Fibroblast of skin of scalp (primary cell): ENCODE measurements at places on chromosomes 4 and X.
A peak's percentile ranks its signal among the peaks of the same experiment; 100 is the strongest.

- no peak for DNase-seq
These were observed 69.7 kb upstream of the EGFL6 start for GRCh38 chrX:13499736-13500135.

DNA sequence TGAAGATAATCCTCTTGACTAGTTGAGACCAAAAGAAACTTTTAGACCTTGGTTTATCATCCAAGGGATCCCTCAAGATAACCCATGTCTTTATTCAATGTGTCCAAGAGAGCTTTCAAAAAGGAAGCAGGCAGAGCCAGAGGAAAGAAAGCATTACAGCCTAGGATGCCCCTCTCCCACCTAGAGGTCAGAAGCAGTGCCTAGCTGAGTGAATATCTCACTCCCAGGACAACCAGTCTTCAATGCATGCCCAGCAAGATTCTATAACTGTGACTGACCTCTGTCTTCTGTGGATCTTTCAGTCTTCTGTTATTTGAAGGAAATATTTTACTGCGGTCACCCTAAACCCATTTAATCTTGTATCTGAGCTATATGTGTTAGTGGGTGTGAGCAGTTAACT lies 537.2 kb upstream of the CPEB2 start:
- DNase-seq, result no peak

GRCh38 chr4:26823583-26823982 lies 37.1 kb upstream of the STIM2 start:
- no peak for DNase-seq

- DNase-seq, result no peak
These were observed 9.2 kb downstream of the IRAK1 start for GRCh38 chrX:154010330-154011087.

- DNase-seq, result peak; percentile 0
These were observed 109.9 kb upstream of the FAM47C start for GRCh38 chrX:36898301-36898700.

DNA sequence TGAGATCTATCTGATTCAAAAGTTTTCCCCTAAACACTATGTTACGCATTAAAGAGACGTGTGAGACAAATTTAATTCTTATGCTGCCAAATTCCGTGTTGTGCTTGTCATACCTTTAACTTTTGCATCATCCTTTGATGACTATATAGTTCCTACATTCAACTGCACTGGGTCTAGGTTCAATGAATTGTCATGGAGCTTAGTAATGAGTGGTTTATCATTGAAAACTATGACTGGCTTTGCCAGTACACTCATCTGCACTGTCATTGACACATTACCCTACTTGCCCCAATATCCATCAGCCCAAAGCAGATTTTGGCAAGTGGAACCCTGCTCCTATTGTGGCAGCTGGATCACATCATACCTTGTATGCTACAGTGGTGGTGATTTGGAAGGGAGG lies 882.9 kb upstream of the SLIT2 start:
- DNase-seq, result no peak

- DNase-seq, result peak; percentile 45
These were observed 308.5 kb downstream of the EVC2 start for GRCh38 chr4:5399790-5400421.

DNA sequence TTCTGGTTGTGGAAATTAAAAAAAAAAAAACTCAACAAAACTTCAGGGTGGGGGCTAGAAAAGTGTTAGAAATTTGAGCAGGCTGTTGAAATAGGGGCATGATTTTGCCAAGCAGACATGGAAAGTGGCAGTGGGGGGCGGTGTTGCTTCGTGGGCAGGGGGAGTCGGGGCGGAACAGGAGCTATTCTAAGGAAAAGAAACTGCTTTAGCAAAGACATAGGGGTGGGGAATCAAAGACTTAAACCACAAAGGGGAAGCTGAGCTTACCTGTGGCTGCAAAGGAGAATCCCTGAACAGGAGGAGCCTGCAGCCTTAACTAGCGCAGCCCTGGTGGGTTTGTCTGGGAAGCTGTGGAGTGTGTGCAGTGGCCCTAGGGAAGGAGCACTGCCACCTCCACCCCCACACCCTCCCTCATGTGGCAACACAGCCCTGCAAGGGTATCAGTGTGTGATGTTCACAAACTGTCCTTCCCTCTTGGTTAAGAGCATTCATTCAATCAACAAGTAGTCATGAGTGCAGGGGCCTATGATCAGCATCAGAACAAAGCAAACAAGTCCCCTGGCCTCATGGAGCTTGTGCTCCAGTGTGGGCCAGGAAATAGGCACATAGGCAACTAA lies 20.5 kb downstream of the SEL1L3 start:
- DNase-seq, result no peak

GRCh38 chrX:77061022-77061421 lies 386.2 kb upstream of the FGF16 start:
- no peak for DNase-seq

DNA sequence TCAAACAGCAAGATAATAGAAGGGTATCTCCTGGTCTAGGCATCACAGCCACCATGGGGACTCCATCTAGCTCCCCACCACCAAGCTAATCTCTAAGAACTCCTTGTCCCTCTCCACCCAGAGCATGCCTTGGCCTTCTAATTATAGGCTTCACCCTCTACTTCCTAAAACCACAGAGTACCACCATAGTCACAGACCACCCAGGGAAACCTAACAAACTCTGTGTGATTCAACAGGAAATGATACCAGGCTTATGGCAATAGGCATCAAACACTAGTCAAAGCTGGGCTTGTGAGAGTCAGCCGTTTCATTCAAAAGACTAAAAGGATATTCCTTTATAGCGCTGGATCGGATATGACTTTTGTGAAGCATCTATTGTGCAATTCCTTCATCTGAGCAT lies 91.5 kb upstream of the NALF2 start:
- DNase-seq, result no peak

GRCh38 chr4:5409237-5409636 lies 299.1 kb downstream of the EVC2 start:
- no peak for DNase-seq

DNA sequence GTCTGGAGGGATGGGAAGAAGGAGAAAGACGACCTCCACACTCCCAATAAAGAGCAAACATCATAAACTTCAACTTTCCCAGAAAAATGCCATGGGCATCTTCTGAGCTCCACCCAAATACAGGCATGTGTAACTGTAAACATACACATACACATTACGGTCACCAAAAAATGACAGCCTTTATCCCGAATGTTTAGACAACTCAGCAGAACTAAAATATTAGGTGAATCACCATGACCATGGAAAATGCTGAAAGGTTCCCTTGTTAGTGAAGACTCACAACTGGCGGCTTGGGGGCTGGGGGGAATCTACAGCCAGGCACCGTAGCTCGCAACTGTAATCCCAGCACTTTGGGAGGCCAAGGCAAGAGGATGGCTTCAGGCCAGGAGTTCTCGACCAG lies 33.0 kb downstream of the PRKX start:
- DNase-seq, result no peak

DNA sequence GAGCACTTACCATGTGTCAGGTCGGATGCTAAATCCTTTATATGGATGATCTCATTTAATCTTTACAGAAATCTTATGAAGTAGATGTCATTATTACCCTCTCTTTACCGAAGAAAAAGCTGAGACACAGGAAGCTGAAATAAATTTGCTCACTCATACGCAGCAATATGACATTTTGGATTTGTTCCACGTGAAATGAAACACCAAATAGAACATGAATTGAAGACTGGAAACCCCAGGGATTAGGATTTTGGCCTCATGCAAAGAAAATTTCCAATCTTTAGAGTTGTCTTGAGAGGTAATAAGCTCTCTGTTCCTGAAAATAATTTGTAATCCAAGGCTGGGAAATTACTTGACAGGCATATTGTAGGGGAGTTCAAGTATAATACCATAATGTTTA lies 354.4 kb upstream of the CLNK start:
- DNase-seq, result peak; percentile 30

DNA sequence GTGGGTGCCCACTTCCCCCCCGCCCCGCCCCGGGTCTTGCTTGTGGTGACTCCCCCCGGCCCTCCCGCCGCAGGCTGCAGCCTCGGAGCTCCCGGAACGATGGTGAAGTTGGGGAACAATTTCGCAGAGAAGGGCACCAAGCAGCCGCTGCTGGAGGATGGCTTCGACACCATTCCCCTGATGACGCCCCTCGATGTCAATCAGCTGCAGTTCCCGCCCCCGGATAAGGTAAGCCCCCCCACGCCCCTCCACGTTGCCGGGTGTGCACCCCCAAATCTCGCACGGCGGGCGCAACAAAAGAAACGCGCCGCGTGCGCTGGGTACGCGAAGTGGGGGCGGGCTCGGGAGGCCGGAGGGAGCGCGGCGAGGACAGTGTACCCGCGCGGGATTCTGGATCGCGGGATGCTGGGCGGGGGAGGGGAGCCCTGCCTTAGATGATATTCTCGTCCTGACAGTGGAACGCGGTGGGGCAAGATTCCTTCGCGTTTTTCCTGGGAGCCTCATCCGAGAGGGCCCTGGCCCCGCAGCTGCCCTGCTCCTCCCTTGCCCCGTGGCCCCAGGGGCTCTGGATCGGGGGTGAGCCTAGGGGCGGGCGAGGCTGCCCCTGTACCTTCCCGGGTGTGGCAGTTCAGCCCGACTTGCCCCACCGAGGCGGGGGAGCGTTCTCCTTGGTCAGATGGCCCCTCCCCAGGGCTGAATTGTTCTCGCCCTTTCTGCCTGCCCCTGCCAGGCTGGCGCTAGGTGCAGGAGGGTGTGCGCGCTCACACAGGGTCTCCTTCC lies 819 bp downstream of the NSG1 start:
- DNase-seq, result no peak

DNA sequence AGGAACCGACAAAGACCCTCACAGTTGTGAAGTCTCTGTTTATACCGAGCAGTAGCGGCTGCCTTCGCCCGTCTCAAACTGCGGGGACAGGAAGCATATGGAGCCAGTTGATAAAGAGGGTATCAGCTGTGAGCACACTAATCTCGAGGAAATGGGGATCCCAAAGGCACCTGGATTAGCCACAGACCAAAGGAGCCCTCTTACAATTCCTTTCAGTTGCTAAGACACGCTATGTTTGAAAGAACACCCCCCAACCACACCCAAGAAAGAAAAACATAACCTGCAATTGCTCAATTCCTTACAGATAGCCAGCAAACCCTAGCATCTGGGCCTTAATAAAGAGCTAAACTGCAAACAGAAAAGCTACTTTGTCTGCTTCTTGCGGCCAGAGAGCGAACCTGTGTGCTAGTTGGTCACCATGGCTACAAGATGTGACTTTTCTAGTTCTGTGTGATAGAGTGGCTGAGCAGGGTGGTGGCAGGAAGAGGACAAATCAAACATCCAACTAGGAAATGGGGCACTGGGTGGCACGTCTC lies 23.3 kb upstream of the CHRNA9 start:
- DNase-seq, result no peak

- no peak for DNase-seq
These were observed 80.5 kb downstream of the HNRNPD start for GRCh38 chr4:82293304-82293703.

GRCh38 chr4:108681321-108681809 lies 31.0 kb downstream of the OSTC start:
- DNase-seq, result no peak

GRCh38 chrX:45743906-45744625 lies 543.4 kb upstream of the DIPK2B start:
- DNase-seq, result no peak

DNA sequence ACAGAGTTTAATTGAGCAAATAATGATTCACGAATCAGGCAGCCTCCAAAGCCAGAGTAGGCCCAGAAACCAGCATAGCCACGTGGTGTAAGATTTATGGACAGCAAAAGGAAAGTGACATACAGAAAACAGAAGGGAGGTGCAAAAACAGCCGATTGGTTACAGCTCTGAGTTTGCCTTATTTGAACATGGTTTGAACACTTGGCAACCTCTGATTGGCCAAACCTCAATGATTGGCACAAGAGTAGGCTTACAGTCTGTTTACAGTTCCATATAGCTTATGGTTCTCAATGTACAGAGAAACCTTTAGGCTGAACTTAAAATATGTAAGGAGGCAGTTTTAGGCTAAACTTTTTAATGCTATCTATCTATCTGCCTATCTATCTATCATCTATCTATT lies 394.8 kb downstream of the CFAP47 start:
- no peak for DNase-seq

DNA sequence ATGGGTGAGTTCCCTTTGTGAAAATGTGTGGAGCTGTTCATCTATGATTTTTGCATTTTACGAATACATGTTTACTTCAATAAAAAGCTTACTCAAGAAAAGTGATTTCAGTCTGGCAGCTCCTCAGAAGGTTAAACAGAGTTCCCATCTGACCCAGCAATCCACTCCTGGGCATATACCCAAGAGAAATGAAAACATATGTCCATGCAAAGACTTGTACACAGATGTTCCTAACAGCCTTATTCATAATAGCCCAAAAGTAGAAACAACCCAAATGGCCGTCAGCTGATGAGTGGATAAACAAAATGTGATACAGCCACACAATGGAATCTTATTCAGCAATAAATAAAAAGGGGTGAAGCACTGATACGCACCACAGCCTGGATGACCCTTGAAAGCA lies 20.8 kb downstream of the CLCN4 start:
- no peak for DNase-seq
